ENCODE measurements at places on chromosomes 7 and 10.

GRCh38 chr7:106050746-106051117 lies 61.4 kb downstream of the SYPL1 start:
- no peaks in the 10 kb centered on the region for H3K36me3 ChIP-seq
- H3K4me1 ChIP-seq = no peaks in the 10 kb centered on the region
- DNase-seq = no peak
- H3K4me3 ChIP-seq = no peak overlapping the region

- H3K4me1 ChIP-seq = peaks cover 13% of the 10 kb centered on the region
- no peak overlapping the region for H3K4me3 ChIP-seq
- no peak overlapping the region for H3K27ac ChIP-seq
Observed at GRCh38 chr10:8305876-8306652, 251.6 kb downstream of the GATA3 start.

DNA sequence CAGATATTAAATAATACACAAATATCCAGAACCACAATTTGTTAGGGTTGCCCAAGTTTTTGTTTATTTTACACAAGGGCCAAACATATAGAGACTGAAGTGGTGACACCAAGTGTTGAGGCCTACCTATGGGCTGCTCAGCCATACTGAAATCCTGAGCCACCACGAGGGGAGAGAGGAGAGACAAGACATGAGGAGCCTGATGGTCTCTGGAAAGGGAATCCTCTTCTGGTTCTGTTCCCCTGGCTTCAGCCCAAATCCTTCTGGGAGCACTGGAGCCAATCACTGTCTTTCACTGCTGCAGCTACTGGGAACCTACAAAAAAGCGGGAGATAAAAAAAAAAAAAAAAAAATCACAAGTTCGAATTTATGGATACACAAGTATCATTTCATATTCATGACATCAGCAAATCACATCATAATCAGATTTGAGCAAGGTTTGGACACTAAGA lies 1.9 kb downstream of the SKIDA1 start:
- H3K27me3 ChIP-seq = peaks cover 42% of the 10 kb centered on the region
- DNase-seq = no peak
- H3K27ac ChIP-seq = no peak overlapping the region
- H3K36me3 ChIP-seq = no peaks in the 10 kb centered on the region
- H3K4me1 ChIP-seq = peaks cover 53% of the 10 kb centered on the region

GRCh38 chr7:116888895-116889294 lies 26.5 kb downstream of the CAPZA2 start:
- no peaks in the 10 kb centered on the region for H3K4me1 ChIP-seq
- H3K36me3 ChIP-seq = peaks cover 63% of the 10 kb centered on the region
- no peak overlapping the region for H3K4me3 ChIP-seq
- H3K27me3 ChIP-seq = no peaks in the 10 kb centered on the region

DNA sequence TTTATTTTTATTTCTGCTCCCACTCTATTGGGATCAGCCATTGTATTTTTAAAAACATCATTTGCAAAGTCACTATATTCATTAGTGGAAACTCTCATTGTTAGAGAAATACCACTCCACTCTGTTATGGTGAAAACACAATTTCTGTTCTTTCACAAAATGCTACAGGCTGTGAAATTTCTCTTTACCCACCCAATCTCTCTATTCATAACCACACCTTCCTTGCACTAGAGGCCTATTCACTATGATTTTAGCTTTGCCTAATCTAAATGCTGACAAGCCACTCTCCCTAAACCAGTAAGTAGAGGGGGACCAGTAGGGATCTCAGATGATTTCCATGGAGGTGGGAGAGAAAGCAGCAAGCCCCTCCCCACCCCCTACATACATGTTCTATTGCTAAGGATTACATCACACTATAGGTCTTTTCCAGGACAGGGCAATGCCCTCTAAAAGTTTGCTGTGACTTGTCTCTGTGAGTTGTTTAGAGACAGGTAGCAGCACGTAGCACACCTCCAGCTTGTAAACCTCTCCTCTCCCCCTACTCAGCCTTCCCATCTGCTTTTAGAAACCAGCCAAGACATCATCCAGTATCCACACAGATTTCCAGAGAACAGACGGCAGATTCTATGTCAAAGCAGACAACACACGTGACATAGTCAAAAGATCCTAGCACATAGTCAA lies 58.3 kb upstream of the PPP1R3C start:
- no peaks in the 10 kb centered on the region for H3K36me3 ChIP-seq
- DNase-seq = no peak
- no peak overlapping the region for H3K4me3 ChIP-seq
- peaks cover 5% of the 10 kb centered on the region for H3K4me1 ChIP-seq
- peaks cover 3% of the 10 kb centered on the region for H3K27me3 ChIP-seq
- no peak overlapping the region for H3K27ac ChIP-seq

GRCh38 chr7:151514461-151515275 lies 5.0 kb downstream of the RHEB start:
- no peak for DNase-seq
- H3K4me3 ChIP-seq = no peak overlapping the region

- DNase-seq = no peak
- no peak overlapping the region for H3K4me3 ChIP-seq
- peaks cover 2% of the 10 kb centered on the region for H3K4me1 ChIP-seq
- H3K36me3 ChIP-seq = no peaks in the 10 kb centered on the region
- peaks cover 37% of the 10 kb centered on the region for H3K27me3 ChIP-seq
Observed at GRCh38 chr7:73622909-73623797, 1.2 kb downstream of the MLXIPL start.

GRCh38 chr10:1117651-1118050 lies 61.5 kb downstream of the WDR37 start:
- no peak overlapping the region for H3K27ac ChIP-seq
- H3K27me3 ChIP-seq = no peaks in the 10 kb centered on the region
- no peak overlapping the region for H3K4me3 ChIP-seq
- peaks cover 17% of the 10 kb centered on the region for H3K4me1 ChIP-seq

DNA sequence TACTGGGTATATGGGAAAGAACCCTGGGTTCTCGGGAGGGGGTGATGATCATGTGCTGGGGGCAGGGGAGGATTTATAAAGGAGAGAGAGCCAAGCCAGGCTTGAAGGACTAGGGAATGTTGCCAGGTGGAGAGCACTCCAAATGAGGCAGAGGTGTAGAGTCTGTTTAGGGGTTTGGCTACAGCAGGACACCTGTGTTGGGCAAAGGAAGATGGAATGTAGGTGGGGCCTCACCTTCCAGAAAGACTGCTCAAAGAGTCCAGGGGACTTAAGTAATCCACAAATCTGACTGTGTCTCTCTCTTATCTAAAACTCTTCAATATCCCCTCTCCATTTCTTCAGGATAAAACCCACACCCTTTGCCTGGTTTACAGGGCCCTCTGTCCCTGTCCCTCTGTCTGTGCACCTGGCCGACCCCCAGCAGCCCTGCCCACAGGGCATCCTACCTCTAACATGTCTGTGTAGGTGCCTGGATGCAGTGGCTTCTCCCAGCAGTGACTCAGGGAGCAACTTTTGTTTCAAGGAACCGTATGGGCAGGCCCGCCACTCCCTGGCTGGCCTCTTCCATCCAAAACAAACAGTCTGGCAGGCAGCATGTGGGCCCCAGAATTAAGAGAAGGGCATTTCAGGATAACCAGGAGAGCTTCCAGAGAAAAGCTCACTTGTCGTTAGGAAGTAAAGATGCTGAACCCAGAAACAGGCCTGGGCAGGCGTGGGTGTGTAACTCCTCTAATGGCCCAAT lies 10.6 kb upstream of the PLEKHA1 start:
- H3K27ac ChIP-seq = no peak overlapping the region
- peaks cover 31% of the 10 kb centered on the region for H3K27me3 ChIP-seq
- DNase-seq = no peak
- no peaks in the 10 kb centered on the region for H3K4me1 ChIP-seq
